ENCODE measurements at places on chromosomes 3 and 15.

DNA sequence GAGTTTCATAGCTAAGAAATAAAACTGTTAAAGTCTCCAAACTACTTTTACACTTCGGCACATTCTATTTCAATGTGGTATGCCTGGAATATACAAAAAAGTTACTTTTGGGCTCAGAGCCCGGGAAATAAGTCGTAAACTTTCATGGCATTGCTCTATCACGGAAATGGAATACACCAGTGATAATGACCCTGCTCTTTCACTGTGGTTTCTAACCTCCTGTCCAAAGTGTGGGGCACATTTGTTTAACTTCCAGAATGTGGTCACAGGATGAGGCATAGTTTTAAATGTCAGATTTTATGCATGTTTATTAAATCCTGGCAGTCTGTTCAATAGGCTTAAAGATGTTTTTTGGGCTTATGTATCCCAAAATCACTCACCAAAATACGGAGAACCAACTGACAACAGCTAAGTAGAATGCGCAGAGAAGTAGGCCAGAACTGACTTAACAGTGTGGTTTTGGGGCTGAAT lies 5.1 kb downstream of the CXCR6 start:
- peak; percentile 69 for DNase-seq

DNA sequence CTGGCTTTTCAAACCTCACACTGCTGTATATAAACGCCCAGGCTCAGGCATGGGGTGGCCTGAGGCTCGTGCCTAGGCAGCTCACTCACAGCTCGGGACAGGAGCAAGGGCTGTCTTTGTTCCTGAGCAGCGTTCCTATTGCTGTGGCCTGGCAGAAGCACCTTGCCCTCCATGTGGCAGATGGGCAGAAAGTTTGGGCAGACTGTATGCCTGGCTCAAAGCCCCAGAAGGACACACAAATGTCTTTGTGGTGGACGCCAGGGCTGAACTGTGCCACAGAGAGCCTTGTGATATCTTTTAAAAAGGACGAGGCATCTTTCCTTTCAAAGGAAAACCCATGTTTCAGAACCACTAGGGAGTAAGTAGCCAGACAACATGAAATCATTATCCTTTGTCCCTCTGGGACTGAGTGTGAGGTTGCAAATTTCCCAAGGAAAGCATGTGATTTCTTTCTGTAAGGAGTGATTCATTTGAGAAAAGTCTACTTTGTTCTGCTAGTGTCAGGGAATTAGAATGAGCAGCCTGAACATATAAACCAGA lies 29.3 kb upstream of the UBE2E1 start:
- peak; percentile 73 for DNase-seq

DNA sequence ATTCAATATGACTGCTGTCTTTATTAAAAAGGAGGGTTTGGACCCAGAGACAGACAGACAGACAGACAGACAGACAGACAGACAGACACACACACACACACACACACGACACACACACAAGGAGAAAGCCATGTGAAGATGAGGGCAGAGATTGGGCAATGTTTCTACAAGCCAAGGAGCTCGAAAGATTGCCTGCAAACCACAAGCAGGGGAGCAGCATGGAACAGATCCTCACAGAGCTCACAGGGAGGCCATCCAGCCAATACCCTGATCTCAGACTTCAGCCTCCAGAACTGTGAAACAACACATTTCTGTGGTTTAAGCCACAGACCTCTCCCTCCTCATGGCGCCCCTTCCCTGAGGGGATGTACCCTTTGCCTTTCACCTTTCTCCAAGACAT lies 35.8 kb upstream of the ABHD2 start:
- peak; percentile 99 for DNase-seq

GRCh38 chr3:114033721-114034120 lies 22.6 kb downstream of the CCDC191 start:
- DNase-seq = no peak

- DNase-seq = no peak
These were observed 80.0 kb upstream of the SPATA16 start for GRCh38 chr3:173221010-173221409.

DNA sequence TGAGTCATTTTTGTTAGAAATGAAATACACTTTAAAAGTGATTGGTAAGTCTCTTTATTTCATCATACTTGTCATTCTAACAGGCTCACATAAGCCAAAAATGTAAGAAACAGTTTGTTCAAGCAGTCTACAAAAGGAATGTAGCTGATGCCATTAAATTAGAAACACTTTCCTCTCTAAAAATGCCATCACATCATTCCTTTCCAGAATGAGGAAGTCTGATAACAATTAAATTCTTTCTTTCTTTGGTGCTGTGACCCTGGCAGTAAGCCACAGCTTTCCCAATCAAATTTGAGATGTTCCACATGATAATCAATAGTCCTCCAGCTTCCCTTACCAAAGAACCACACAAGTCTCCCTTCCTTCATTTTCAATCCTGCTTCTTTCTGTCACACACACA lies 9.4 kb upstream of the P2RY1 start:
- no peak for DNase-seq

Data from AG04449 (cell line).